Natural killer cell treated with Interleukin-12 subunit alpha and Interleukin-12 subunit beta and Interleukin-15 and Interleukin-18, amount 100 ng/mL, for 72 hours (primary cell): ENCODE measurements at places on chromosomes 6 and 20. TPM values are rescaled to one million over a fixed set of nuclear protein-coding genes. Genes with fewer than 3 reads are reported as not detected.

DNA sequence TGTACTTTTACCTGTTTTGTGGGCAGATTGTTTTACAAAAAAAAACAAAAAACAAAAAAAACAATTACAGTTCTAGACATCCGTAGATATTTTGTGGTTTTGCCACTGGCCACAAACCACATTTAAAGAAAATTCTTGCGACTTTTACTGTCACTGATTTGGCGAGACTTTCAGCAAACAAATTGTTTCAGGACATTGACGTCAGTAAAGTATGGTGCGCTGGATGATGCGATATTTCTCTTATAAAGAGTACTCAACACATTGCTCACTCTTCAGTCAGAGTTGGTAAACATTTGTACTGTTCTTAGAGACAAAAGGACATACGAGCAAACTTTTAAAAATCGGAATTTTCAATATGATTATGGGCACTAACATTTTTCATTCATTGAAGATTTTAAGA, 229.8 kb downstream of the HAO1 start:
- DNase-seq = no peak

DNA sequence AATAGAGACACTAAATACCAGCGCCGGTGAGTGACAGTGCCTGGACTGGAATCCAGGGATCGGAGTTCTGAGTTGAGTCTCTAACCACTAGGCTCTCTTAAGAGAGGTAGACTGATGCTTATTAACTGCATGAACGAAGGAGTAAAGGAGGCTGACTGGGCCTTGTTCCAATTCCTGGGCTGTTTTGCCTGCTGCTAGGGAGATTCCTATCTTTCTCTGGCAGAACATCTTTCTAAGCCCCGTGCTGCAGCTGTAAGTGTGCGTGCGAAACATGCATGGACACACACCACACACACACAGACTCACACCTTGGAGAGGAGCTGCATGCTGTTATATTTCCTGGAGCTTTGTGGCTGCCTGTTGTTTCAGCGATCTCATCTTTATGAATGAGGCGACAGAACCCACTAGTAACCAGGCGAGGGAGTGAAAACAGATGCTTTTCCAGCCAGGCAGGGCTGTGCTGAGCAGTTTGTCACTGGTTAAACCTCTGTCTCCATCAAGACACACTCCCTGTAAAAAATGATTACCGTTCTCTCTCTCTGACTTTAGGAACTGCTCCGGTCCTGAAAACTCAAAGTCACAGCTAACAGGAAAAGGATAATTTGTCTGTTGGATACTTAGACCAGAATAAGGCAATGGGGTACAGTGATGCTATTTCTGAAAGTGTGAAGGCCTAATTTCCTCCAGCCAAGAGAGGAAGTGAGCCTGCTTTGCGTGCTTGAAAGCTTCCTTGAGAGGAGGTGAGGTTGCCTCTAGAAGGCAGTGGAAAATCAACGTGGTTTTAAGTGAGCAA, 157.4 kb upstream of the ZNF217 start:
- peak; percentile 71 for DNase-seq

DNA sequence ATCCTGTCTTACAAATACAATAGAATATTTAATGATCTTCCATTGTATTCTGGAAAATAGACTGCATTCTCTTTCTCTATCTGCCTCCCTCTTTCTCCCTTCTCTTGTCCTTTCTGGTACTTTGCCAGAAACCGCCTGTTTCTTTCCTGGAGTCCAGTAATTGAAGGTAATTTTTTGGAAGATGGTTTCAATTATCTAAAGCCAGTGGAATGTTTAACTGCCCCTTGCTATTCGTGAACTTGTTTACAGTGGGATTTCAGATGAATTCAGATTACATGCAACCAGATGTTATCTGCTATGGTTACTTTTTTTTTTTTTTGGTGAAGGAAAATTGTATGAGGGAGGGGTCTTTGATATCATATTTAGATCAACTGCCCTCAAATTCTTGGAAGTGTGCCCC, 655.5 kb upstream of the FLRT3 start:
- no peak for DNase-seq

DNA sequence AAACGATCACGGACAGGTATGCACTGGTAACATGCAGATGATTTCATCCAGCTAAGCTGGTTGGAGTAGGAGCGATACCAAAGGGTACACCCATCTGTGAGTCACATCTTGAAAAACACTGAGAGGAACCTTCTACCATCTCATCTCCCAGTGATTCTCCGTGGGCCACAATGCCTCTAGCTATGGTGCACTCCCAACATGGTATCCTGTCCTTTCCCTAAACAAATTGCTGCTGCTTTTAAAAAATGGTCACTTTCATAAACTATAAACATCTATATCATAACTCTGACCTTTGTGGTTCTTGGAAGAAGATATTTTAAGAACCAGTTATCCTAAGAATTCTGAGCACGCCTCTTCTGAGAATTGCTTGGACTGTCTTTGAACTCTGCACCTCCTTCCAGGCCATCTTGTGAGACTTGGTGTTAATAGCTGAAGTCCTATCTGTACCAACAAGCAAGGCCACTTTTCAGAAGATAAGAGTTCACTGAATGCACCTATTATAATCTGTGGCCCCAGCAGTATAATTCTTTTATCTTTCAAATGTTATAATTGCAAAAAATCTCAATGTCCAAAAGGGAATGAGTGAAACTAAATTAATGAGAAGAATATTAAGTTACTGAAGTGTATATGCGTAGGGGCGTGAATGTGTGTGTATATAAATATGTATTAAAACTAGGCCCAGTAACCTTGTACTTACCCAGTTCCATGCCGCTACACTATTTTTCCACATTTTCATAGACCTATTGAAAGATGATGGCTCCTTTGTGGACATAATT, 70.5 kb upstream of the TPD52L1 start:
- DNase-seq = no peak

DNA sequence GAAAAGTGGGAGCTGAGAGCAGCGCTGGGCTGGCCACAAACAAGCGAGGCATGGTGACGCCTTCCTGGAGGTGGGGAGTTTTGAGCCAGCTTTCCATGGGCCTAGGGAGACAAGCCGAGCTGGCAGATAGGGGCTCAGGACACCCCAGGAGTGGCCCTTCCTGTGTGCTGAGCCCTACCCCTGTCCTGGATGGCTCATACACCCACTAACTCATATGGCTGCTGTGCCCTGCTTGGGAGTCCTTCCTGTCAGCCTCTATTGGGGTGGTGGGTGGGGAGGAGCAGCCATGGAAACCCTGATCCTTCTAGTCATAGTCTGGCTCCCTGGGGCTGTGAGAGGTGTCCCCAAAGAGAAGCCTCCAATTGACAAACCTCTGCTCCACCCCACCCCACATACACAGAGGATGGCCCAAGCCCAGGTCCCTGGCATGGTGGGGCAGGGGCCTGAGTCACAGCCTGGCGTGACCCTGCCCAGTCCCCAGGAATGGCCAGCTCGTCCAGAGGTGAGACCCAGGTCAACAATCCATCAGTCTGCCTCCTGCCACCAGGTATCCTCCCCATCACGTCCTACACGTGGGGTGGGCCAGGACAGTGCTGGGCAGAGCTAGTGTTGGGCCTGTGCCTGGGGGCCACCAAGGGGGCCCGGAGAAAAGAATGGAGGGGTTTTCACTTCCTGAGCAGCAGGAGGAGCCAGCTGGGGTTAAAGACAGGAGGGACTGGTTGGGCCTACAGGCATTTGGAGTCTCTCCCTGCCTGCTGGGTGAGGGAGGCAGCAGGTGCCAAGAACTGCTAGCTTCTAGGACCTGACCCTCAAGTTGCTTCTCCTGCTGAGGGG, 52.2 kb downstream of the MRPL14 start:
- DNase-seq = no peak

GRCh38 chr6:154343473-154344308, 12.9 kb downstream of the IPCEF1 start:
- no peak for DNase-seq

DNA sequence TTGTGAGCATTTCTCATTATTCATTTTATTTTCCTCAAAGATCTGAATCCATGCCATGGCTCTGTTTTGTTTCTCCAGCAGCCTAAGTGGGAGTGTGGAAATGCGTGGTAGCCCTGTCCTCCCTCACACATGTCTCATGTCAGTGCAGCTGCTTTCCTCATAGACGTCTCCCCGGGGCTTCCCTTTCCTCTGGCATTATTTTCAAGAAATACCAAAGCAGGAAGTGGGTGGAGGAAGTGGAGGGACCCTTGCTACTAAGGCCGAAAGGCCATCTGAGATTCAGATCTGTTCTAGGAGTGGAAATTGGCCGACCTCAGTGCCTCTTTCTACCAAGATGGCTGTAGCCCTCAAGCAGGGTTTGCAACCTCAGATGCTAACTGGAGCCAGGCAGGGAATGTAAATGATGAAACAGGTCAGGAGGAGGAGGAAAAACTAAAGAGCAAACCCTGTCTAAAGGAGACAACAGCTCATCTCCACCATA, 420.9 kb upstream of the PLCB4 start:
- no peak for DNase-seq

DNA sequence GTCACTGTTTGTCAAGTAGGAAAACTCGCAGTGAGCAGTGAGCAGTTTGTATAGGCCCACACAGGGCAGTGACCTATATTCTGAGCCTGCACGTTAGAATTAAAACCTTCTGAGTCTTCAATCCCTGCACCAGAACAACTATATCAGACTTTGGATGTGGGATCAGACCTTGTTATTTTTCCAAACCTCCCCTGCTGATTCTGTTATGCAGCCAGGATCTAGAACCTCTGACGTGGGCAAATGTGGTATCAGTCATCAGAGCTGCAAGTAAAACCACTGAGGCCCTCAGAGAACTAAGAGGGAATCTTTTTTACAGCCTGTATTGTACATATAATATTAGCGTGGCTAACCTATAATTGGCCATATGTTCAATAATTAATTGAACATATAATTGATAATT, 32.0 kb upstream of the AKAP7 start:
- DNase-seq = no peak

GRCh38 chr6:12450467-12450866, 160.3 kb downstream of the EDN1 start:
- DNase-seq = no peak

DNA sequence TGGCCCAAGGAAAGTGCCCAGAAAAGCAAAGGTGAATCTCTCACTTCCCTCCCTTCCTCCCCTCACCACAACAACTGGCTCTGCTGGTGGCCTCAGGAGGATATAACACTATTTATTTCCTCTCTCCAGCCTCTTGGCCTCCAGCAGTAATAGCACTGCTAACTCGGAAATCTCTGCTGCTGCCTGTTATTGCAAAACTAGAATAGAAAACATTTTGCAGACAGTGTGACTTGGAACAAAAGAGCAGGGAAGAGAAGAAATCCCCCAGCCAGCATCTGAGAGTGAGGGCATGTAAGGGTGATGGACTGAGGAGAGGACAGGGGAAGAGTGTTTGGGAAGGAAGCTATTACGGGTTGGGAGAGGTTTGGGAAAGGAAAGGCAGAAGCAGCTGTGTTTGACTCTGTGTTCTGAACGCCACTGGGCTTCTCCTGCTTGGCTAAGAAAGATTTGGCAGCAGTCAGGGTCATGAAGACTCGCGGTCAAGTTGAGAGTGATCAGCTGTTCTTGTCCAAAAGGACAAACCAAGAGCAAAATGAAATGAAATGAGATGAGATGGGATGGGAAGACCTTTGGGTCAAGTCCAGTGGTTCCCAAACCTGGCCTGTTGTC, 81.0 kb upstream of the SNX9 start:
- no peak for DNase-seq

DNA sequence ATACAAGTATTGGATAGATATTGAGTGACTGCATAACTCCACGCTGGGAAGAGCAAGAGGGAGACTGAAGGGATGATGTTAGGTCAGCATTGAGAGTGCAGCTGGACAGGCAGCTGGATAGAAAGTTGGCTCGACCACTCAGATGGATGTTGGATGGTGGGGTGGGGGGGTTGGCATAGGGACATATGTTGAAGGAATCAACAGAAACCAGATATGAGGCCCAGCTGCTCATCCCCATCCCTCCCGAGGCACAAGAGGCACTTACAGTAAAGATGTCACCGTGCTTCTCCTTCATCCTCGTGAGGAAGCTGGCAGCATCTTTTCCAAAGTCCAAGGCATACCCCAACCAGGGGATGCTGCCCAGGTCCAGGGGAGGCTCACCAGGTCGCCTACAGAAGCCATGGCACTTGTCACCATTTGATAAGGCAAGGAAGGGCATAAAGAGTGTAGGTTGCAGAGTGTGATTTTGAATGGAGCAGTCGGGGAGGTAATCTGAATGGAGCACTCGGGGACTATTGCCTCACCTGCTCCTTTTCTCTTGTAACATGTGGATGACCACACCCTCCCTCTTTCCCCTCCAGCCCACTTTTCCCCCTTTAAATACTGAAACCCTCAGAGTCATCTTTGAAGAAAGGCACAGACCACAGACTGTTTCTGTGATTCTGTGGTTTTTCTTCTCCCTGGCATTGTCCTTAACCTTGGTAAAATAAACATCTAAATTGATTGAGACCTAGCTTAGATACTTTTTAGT, 18.0 kb downstream of the PTGIS start:
- DNase-seq = no peak

GRCh38 chr20:38402816-38403215, 32.3 kb downstream of the SNHG17 start:
- DNase-seq = no peak

- no peak for DNase-seq
Observed at GRCh38 chr6:26214803-26215584, 127.8 kb downstream of the HFE start.

DNA sequence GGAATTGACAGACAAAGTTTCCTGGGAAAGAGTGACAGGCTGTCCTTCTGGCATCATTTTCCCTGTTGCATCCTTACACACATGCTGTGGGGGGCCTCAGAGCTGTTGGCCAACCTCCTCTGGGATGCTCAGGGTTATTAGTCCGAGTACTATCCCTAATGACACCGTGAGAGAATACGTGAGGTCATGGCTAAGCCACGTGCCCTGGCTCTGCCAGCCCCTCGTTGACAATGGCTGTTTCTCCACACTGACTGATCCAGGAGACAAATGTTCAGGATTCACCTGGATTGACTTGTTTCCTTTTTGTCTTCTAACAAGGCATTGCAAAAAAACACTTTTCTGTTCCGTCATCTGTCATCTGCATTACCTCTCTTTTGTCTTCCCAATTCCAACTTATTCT, 604.6 kb downstream of the TFAP2A start:
- DNase-seq = no peak

DNA sequence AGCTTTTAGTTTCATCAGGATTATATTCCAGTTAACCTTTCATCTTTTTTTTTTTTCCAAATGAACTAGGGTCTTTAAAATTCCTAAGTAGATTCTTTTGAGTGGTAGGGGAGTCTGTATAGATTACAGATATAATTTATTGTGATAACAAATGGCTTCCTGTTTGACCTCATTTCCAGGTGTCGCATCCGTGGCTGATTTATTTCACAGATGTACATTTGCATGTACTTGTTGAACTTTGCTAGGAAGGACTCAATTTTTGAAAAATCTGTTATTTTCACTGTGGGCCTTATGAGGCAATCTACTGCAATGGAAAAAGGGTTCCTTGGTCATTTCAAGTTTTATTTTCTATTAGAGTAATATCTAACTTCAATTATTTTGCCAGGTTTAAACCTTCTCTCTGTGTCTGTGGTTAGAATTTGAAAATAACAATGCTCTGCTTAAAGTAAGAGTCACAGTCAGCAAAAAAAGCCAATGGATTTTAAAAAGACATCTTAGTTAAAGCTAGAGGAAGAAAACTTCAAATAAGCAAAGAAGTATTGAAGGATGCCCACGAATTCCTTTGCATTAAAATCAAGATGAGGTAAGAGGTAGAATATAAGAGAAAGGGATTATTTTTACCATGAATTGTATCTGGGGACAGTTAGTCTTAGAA, 57.9 kb downstream of the SAMD5 start:
- DNase-seq = no peak

SLC35D3 gene
- total RNA-seq = not detected

FAM83D gene
- total RNA-seq = 25.0 TPM

ARFGEF3 gene
- 0.25 TPM for total RNA-seq

GPR6 gene
- not detected for total RNA-seq

TRIM38 gene
- 17.8 TPM for total RNA-seq

HSD17B8 gene
- total RNA-seq = 3.3 TPM

APOM gene
- 1.3 TPM for total RNA-seq

ZBTB46 gene
- 1.2 TPM for total RNA-seq
